ENCODE measurements at places on chromosomes 6 and 20.

- no peak for DNase-seq
These were observed 14.9 kb downstream of the CST3 start for GRCh38 chr20:23622839-23623343.

DNA sequence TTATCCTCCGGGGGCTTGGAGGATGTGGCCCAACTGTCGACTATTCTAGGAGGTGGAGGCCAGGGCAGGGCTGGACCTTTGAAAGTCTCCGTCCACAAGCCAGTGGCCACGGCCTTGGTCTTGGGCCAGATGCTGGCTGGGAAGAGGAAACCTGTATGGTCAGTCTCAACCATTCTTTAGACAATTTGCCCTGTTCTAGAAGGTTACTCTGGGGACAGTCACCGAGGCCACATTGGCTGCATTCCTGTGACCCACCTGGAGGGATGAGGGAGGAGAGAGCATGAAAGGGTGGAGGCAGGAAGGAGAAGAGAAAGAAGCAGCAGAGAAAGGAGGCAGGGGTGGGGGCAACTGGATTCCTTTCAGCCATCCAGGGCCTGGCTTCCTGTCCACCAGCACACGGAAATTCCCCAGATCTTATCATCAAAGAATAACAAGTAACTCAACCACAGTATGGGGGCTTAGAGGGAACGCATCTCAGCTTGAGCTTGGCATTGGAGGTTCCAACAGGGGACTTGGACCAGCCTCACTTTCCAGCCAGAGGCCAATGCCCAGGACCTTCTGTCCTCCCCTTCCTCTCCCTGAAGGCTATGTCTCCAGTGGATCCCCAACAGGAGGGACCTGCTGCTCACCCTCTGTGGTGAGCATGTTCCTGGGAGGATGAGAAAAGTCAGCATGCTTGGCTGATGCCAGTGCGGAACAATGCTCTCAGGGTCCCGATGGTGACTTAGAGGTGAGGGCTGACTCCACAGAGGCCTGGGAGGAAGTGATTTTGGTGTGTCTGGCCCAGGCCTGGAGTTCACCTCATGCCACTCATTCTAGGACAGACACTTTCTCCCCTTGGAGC is 30.4 kb downstream of the TGM2 start:
- no peak for DNase-seq

DNA sequence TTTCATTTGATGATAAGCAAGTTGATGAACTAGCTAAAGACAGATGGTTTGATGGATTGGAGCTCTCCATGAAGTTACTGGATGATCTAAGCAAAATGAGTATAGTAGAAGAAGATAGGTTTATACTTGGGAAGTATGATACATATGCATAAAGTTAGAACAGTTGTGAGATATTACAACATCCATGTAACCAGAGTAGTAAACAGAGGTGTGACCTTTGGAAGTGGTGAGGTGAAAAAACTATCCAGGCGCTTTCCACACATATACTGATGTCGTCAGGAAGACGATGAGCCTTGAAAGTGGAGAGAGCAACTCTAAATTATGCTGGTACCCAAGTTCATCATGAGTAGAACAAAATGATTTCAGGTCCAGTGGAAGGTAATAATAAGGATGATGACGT is 271.0 kb downstream of the PTPRK start:
- no peak for DNase-seq

DNA sequence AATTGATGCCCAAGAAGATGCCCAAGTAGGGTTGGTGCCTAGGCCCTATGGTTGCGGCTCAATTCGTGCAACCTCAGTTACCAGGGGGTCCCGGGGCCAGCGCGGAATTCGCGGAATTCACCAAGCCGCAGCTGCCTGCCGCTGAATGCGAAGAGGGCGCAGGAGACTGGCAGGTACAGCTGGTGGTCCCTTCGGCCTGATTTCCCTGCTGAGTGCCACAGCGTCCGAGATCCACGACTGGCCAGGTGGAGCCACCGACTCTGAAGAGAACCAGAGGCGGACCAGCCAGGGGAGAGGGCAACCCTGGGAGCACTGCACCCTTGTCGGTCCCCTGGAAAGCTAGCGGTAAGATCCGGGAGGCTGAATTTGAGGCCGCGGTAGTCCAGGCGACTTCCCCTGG is 6.8 kb upstream of the TFAP2D start:
- no peak for DNase-seq

DNA sequence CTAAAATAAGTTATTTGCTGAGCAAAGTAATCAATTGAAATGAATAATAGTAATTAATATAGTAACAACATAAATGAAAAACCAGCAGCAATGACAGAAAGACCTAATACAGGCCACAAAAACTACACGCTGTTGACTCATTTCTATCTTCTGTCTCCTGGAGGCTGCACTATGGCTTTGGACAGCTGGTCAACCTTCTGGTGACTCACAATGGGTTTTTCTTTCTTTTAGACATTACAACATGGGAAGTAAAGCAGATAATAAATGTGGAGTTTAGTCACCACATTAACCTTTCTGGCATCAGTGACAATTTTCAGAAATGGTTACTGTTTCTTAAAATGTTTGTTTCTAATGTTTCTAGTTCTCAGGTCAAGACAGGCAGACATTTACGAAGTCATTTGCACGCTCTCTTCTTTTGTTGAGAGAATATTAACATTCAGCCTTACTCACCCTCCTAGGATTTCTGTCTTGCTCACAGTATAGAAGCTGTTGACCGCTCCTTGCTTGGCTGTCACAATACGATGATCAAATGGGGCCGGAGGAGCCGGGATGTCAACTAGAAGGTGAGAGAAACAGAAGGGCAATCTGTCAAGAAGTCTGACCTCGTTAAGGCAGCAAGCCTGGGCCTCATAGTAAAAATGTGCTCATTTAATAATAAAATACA is 62.2 kb downstream of the MYLK4 start:
- DNase-seq = no peak

All from hippocampal formation (tissue), 2 donors.